LNCaP clone FGC (cell line): ENCODE measurements at places on chromosomes 7 and 10.

DNA sequence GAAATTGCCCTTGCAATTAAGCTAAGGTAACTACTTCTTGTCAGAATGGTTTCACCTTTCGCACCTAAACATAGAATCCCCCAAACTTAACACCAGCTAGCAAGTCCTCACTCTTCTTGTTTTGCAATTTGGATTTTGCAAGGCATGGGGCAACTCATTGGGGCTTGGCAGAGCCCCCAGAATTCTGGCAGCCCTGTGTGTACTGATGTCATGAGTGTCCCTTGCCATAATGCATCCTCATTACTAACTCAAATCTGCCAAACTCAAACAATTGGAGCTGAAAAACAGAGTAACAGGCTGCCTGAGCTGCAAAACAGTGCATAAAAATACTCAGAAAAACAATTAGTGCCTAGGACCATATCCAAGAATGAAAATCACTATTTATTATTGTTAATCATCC is 7.9 kb upstream of the XPNPEP1 start:
- no peak for DNase-seq

DNA sequence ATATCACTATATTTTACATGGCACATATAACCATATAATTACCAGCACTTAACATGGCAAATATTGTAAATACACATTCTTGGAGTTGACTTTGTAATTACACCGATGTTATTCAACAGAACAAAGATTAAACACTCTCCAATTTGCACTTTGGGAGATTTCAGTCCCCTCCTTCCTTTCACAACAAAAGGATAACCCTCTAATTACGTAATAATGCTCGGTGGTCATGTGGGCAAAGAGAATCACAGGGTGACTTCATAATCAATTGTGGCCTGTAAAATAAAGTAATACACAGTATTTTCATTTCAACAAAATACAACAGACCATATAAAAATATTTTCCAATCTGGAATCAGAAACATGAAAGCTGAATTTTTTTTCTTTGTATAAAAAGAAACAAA is 73.2 kb downstream of the RHOBTB1 start:
- no peak for DNase-seq

DNA sequence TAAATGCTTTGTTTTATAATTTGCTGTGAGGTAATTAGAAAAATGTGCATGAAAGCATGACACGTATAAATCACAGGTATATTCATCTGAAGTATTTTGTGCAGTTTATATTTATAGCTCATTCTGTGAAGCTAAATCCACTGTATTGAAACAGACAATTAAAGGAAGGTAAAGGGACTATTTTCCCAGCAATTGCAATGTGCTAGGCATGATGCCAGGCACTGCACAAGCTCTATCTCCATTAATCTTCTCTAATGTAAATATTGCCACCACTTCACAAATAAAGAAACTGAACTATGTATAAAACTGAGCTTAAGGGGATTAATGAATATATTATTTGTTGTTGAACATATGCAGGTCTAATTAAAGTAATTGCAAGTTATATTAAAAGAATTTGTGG is 1012.5 kb downstream of the NRG3 start:
- DNase-seq: peak; percentile 75

DNA sequence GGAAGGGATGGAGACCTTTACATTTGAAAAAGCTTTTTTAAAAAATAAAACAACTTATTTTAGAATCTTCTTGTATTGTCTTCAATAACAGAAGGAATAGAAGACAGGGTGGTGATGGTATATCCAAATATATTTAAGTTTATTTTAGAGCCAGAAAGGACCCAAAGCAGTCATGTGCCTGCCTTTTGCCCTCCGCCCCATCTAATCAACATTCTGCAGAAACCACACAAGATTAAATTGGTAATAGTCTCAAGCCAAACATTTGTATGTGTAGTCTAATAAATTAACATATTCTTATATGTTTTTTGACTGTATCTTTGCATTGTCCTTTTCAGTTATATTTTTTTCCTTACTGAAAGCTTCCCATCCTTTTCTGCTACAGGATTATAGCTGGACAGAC is 16.5 kb upstream of the NUP42 start:
- DNase-seq: no peak

DNA sequence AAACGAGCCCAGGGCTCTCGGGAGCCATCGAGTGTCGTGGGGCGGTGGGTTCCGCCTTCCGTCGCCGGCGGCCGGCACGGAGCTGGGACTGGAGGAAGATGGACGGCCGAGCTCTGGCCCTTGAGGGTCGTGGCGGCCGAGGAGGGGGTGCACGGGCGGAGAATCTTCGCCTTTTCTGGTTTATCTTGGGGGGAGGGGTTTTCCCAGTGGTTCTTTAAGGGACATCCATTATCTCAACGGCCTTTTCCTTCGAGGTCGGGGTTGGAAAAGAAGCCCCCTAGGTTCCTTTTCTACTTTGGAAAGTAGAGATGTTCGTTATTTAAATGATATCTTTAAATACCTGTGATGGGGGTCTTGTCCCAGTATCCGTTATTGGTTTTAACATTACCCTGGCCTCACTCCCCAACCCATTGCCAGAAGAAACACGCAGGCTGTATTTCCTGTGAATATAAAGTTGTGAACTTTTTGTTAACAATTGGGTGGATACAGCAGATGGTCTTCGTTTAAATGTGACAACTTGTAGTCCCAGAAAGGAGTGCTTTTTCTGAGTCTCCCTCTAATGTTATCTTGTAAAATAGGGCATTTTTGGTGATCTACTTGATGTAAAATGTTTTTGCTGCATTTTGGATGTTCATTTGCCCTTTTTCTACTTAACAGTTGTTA is 765 bp downstream of the CCAR1 start:
- DNase-seq: no peak

DNA sequence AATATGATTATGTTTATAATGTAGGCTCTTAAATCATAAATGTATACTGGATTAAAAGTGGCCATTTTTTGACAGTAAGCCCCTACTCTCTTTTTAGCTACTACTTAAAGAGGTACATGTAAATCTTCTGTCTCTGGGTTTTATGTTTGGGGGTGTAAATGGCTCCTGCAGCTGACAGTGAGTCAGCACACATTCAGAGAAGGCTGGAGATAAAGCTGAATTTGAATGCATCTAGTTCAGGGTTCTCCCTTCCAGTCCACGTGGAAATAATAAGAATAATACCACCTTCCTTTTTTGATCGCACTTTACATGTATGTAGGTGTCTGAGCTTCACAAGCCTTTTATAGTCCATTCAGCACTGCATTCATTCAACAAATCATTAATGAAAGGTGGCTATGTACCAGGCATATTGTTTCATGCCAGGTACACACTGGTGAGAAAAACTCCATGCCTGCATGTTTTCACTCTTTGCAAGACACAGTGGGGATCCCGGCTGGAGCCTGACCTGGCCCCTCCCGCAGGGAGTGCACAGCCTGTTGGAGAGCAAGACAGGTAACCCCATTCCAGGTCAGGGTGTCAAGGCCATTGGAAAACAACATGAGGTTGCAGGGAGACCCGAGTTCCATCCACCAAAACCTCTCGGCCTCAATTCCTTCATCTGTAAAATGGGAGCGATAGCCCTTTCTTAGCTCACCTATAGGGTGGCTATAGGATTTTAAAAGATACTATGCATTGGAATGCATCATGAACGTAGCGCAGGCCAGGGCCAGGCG is 107.5 kb upstream of the ANLN start:
- no peak for DNase-seq
